ENCODE measurements at places on chromosomes 5 and 9. TPM values are rescaled to one million over a fixed set of nuclear protein-coding genes. Genes with fewer than 3 reads are reported as not detected.

The TMEM8B gene
- total RNA-seq = 11.6 TPM

DNA sequence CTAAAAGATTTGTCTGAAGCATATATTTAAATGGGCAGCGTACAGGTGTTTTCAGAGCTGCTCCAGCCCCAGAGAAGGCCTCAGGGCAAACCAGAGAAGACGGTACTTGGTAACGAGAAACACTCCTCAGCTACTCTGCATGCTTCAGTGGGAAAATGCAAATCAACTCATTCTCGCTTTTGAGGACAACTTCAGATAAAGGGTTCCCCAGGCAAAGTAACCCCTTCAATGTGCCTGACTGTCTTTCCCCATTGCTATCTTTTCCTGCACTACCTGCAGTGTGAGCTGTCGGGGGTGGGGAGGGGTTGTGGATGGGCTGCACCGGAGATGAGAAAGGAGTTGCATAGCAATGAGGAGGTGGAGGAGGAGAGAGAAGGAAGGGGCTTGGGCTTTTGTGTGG is 339.7 kb upstream of the CLINT1 start:
- no peak overlapping the region for H3K4me3 ChIP-seq
- no peak overlapping the region for H3K27ac ChIP-seq
- H3K4me1 ChIP-seq = no peaks in the 10 kb centered on the region
- H3K36me3 ChIP-seq = no peaks in the 10 kb centered on the region
- no peaks in the 10 kb centered on the region for H3K27me3 ChIP-seq

- no peaks in the 10 kb centered on the region for H3K27me3 ChIP-seq
- no peak overlapping the region for H3K27ac ChIP-seq
- no peaks in the 10 kb centered on the region for H3K36me3 ChIP-seq
- H3K4me3 ChIP-seq = no peak overlapping the region
These were observed 250.4 kb upstream of the CHD1 start for GRCh38 chr5:99179206-99179605.

- DNase-seq = peak; percentile 32
- H3K27me3 ChIP-seq = no peaks in the 10 kb centered on the region
- H3K36me3 ChIP-seq = no peaks in the 10 kb centered on the region
- H3K27ac ChIP-seq = peak overlapping the region; percentile 5
- no peak overlapping the region for H3K4me3 ChIP-seq
These were observed 37.4 kb downstream of the WWC1 start for GRCh38 chr5:168328814-168329213.

DNA sequence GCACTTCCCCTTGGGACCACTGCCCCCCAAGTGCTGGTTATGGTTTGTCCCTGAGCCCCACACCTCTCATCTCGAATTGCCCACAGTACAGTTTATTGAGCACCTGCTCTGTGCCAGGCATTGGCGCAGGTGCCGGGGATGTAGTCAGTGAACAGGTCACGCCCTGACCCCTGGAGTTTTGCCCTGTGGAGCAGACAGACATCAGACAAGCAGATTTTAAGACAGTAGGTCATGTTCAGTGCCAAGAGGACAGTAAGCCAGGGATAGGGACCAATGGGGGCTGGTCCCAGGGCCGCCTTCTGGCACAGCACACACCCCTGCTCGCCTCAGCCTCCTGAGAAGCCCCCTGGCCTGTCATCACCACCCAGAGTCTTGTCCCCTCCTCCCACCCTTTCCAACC is 21.9 kb downstream of the ROPN1L start:
- H3K36me3 ChIP-seq = no peaks in the 10 kb centered on the region
- no peaks in the 10 kb centered on the region for H3K27me3 ChIP-seq
- no peak overlapping the region for H3K27ac ChIP-seq
- no peaks in the 10 kb centered on the region for H3K4me1 ChIP-seq

DNA sequence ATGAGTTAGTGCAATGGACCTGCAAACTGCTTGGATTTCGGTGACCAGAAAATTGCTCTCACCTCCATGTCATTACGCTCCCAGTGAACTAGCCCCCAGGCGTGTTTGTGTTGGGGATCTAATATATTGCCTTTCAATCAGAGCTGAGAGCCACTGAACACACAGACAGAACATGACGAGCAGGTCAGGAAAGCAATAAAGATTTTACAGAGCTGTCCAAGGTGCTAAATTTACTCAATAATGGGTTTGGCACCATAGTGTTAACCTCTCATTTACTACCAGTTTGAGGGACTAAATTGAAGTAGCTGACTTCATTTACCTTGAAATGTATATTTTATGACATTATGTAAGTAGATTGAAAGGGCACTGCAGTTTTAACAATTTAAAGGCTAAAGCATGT is 383.0 kb downstream of the EBF1 start:
- no peak for DNase-seq
- H3K27me3 ChIP-seq = no peaks in the 10 kb centered on the region
- H3K36me3 ChIP-seq = no peaks in the 10 kb centered on the region
- H3K27ac ChIP-seq = no peak overlapping the region

GRCh38 chr9:35954942-35955546 is 2.9 kb downstream of the OR2S2 start:
- no peaks in the 10 kb centered on the region for H3K27me3 ChIP-seq
- no peaks in the 10 kb centered on the region for H3K36me3 ChIP-seq
- H3K4me3 ChIP-seq = no peak overlapping the region
- no peak overlapping the region for H3K27ac ChIP-seq
- no peaks in the 10 kb centered on the region for H3K4me1 ChIP-seq
